ENCODE measurements at places on chromosomes 2 and 18.

DNA sequence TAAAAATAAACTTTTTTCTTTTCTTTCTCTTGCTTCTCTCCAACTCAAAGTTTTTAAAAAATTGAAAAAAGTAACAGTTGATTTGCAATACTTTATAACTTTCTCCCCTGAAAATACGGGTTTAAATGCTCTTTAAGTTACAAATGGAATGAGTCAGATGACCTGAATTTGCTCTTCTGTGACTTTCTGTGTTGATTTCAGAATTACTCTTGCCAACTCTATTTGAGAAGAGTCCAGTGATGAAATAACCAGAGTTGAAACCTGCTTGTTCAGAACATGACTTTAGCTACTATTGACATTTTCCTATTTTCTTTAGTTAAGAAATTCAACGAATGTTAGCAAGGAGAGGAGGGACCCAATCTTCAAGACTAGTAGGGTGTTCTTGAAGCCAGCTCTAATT lies 146.1 kb upstream of the ZSWIM2 start:
- DNase-seq: no peak

GRCh38 chr2:15693926-15694588 lies 102.4 kb downstream of the DDX1 start:
- no peak for DNase-seq

- no peak for DNase-seq
Measured at GRCh38 chr2:95267458-95268210, 6.6 kb upstream of the PROM2 start.

DNA sequence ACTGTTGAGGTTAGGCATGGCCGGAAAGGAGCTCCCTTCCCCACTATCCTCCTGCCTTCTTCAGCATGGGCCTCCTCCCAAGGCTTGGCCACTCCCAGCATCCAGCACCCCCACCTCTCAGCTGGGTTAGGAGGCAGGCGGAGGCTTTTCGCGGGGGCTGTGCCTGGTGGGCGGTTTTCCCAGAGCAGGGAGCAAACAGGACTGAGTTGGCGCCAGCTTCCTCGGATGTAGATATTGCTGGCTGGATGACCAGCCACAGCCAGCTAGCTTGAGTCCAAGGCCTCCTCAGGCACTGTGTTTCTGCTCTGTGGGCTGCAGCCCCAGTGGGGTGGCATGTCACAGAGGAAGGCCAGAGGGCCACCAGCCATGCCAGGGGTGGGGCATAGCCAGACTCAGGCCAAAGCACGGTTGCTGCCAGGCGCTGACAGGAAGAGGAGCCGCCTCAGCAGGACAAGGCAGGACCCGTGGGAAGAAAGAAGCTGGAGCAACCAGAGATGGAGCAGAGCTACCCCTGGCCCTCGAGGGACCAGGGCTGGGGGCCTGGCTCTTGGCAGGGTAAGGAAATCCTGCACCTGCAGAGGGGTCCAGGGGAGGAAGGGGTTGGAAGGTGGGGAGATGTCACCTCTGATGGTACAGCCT lies at the start of gene TCF23:
TCF23 (plus strand) TSS at position 204 of the 639 bp plus-strand sequence; CDS start at position 334, 130 bp downstream.
- no peak for DNase-seq

GRCh38 chr2:56021579-56021978 lies 98.0 kb upstream of the EFEMP1 start:
- DNase-seq: no peak

GRCh38 chr2:202778217-202778616 lies 93.3 kb downstream of the ICA1L start:
- no peak for DNase-seq

- no peak for DNase-seq
Measured at GRCh38 chr2:225841314-225841713, 441.8 kb downstream of the NYAP2 start.

DNA sequence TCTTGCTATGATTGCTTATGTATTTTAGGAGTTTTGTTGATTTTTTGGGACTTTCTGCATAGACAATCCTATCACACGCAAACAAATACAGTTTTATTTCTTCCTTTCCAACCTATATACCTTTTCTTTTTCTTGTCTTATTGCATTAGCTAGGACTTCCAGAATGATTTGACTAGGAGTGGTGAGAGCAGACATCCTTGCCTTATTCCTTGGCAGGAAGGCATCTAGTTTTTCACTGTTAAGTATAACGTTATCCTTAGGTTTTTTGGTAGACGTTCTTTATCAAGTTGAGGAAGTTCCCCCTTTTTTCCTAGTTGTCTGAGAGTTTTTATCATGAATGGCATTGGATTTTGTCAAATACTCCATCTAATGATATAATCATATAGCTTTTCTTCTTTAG lies 25.8 kb downstream of the EHBP1 start:
- DNase-seq: no peak

GRCh38 chr2:147368306-147368705 lies 476.5 kb upstream of the ACVR2A start:
- DNase-seq: no peak

GRCh38 chr18:68826121-68826520 lies 28.2 kb downstream of the CCDC102B start:
- no peak for DNase-seq

DNA sequence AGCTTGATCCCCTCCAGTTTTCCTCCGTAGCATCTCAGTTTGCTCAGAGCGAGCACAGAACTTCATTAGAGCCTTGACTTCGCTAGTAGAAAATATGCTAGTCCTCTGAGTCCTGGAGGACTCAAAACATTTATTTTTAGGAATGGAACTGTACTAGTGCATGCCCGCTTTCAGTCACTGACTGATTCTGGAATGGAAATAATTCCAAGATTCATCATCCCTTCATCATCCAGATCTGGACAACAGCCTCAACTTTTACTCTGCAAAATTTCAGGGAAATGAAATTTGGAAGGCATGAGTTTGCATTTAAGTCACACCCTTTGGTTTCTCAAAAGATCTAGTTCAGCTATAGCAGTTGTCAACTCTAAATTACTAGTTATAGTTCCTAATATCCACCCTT lies 304.6 kb downstream of the XIRP2 start:
- DNase-seq: no peak

- no peak for DNase-seq
Measured at GRCh38 chr2:104856973-104857261, 3.0 kb downstream of the POU3F3 start.

DNA sequence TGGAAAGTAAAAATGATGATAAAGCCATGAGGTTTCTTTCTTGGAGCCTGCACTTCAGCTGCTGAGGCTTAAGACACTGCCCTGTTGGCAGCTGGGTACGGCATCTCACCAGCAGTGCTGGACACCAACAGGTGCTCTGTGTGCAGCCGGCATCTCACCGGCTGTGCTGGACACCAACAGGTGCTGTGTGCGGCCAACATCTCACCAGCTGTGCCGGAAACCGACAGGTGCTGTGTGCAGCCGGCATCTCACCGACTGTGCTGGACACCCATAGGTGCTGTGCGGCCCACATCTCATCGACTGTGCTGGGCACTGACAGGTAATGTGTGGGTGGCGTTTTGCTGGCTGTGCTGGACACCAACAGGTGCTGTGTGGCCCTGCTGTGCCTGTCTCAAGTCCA lies 190.8 kb downstream of the TMEM18 start:
- no peak for DNase-seq

DNA sequence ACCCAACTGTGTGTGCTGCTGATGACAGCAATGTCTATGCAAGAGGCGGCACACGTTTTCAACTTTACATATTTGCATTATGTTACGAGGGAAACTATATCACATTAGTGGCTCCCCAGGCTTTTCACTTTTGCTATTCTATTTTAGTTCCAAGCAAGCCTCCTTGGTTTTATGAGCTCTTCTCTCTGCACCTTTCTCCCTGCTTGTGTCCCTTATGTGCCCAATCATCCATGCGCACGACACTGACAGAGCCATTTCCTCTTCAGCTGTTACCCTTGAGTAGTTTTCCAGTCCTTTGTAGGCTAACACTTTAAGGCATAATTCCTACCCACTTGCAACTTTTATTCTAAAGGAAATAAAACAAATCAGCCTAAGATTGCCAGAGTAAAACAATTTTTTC lies 154.3 kb downstream of the TCF4 start:
- no peak for DNase-seq

- DNase-seq: no peak
Measured at GRCh38 chr2:158518084-158518483, 61.3 kb downstream of the PKP4 start.

DNA sequence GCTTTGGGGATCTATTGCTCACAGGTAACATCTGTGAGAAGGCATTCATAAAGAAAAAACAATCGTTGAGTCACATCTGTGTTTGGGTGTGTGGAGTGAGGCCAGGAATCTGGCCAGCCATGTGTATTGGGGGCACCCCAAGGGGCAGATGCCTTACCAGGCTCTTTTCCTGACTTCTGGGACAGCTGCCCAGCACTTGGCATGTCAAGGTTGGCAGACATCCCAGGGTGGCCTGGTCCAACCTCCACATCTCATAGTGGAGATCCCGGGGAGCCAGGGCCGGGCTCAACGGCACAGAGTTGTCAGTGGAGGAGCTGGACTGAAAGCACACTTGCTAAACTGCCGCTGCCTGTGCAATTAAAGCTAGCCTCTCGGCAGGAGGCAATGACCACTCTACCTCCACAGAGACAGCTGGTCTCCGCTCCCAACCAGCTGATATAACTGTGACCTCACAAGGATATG lies 75.3 kb upstream of the MGAT4A start:
- DNase-seq: no peak

DNA sequence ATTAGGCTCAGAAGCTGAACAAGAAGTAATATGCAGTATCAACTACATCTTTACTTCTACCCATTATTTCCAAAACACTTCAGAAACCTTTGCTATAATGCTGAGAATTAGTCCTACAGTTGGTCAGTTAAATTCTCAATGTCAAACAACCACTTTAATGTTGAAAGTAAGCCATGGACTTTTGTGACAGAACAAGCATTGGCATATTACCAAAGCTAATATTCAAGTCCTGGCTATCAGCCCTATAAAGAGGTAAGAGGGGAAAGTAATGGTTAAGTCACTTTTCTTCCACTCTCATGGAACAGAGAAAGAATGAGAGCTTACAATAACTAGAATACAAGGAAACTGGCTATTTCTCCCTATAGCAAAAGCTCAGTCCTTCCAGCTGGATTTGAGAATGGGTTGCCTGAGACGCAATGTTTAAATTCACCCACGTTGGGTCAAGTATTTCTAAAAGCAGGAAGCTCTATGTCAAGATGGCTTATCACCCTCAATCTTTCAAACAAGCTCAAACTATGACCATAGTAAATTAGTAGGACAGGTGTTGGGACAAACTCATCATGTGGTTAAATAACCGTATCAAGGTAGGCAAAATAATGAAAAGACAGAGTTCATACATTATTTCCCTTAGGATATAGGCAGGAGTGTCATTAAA lies 31.4 kb upstream of the MFSD6 start:
- no peak for DNase-seq

DNA sequence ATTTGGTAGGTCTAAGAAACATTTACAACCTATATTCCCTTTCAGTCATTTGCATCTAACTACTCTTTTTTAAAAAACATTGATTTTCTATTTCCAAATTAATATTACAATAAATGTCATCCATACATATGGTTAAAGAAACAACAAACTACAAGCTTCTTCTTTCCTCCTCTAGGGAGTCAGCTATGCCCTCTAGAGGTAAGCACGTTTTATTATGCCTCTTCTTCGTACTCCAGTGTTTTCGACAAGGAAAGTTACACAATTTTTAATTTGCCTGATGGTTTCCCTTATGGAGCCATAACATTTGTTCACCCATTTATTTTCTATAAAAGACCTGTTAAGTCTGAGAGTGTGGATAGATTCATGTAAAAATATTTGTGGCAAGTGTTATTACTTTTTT lies 183.4 kb upstream of the CDH7 start:
- no peak for DNase-seq

GRCh38 chr2:227853204-227853629 lies 18.2 kb upstream of the DAW1 start:
- DNase-seq: no peak

DNA sequence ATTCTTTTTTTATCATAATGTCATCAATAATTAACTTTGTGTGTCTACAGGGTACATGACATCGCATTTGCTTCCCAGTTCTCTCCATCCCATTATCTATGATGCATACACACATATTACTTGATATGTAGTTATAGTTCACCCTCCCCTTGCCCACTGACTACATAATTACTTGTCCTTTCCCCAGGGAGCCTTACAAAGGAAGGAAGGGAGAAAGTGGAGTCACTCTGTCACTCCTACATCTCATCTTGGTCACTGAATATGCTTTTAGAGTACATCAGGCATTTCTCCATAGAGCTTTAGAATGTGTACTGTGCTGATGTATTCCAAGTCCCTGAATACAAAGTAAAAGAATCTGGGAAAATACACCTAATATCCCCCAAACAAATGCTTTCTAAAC lies 6.0 kb upstream of the DTNA start:
- DNase-seq: no peak

DNA sequence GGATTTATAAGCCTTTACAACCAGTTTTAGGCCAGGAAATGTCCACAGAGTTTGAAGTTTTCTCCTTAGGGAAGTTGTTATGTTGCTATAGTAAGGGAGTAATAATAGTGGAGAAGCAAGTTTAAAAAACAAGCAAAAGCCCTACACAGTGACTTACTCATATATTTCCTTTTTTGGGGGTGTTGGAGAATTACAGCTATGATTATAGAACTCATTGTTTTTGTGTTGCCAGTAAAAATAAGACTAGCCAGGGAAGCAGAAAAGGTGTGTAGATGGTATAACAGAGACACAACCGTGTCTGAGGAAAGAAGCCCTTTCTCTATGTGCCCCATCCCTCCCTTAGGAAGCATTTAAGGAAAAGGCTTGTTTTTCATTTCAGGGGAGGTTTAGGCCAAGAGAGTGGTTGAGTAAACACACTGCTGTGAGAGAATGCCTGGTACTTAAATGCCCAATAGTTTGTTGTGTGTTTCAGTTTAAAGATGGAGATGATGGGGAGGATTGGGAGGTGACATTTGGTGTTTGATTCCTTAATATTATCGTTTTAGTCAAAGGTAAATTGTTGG lies 2.3 kb downstream of the VAPA start:
- DNase-seq: no peak

- no peak for DNase-seq
Measured at GRCh38 chr2:225766431-225766830, 366.9 kb downstream of the NYAP2 start.

DNA sequence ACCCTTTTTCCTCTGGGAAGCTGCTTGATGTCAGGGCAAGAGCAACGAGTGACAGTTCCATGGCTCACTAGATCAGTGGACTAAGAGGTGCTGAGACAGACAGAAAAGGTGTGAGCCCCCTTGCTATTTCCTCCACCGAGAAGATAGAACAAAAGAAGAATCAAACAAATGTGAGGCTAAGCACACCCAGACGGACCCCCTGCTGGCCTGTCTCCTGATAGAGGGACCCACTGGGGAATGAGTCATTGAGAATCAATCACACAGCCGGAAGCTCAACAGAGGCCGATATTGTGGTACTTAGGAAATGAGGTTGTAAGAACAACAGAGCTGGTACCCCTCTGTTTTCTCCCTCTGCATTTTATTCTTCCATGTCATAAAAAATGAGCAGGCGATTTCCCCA lies 89.8 kb upstream of the TEX51 start:
- no peak for DNase-seq
